Stomach (tissue), 19 donors: ENCODE measurements at places on chromosomes 5 and 9.
A peak's percentile ranks its signal among the peaks of the same experiment; 100 is the strongest.

DNA sequence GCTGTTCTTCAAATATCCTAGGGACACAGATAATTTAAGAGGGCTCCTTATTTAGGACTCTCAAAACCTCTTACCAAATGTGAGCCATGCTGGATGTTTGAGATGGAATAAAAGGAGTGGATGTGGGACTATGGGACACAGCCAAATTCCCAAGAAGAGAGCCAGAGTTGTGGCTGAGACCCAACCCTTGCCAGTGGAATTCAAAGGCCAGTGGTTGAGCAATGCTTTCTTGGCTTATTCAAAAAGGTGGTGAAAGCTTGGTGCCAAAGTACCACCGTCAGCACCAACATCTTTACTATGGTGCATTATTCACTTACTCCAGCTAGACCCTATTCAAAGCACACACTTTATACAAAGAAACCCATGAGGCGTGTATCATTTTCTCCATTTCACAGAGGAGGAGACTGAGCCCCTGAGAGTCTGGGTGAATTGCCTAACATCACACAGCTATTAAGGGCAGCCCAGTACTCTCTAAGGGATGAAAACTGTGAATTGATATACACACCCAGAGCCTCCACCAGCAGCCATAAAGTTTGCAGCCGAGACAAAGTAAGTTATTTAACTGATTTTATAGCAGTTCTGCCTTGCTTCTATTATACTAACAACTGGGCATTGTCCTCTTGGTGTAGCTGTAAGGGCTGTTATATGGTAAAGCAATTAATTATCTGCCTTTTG, 391.7 kb downstream of the ACTL7B start:
- H3K36me3 ChIP-seq, result no peaks in the 10 kb centered on the region
- DNase-seq, result no peak
- no peak overlapping the region for H3K4me3 ChIP-seq
- no peak overlapping the region for H3K27ac ChIP-seq
- peaks cover 15% of the 10 kb centered on the region for H3K4me1 ChIP-seq

- no peaks in the 10 kb centered on the region for H3K27me3 ChIP-seq
- no peak overlapping the region for H3K27ac ChIP-seq
- no peaks in the 10 kb centered on the region for H3K4me1 ChIP-seq
- H3K36me3 ChIP-seq, result no peaks in the 10 kb centered on the region
- H3K4me3 ChIP-seq, result no peak overlapping the region
These were observed 123.7 kb upstream of the IRX4 start for GRCh38 chr5:2006193-2006970.

DNA sequence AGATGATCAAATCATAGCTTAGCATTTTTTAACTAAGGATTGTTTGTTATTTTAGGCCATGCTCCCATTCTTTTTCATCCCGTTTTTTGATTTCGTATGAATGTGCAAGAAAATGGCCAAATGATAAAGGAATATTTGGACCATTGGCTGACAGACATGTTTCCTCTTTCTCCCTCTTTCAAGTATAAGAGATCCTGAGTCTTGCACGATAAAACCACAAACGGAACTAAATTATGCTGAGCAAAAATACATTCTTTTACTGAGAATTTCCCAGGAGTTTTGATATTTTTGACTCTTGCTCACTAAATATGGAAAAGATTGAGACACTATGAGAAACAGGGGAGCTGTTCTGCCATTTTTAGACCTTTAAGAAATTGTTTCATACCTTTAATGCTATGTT, 90.4 kb upstream of the KLF9 start:
- DNase-seq, result no peak
- H3K27ac ChIP-seq, result no peak overlapping the region
- no peaks in the 10 kb centered on the region for H3K4me1 ChIP-seq
- no peaks in the 10 kb centered on the region for H3K27me3 ChIP-seq
- H3K4me3 ChIP-seq, result no peak overlapping the region

GRCh38 chr5:52269401-52269800, 518.3 kb upstream of the ITGA1 start:
- no peak for DNase-seq
- no peaks in the 10 kb centered on the region for H3K27me3 ChIP-seq
- no peaks in the 10 kb centered on the region for H3K4me1 ChIP-seq
- no peak overlapping the region for H3K4me3 ChIP-seq

DNA sequence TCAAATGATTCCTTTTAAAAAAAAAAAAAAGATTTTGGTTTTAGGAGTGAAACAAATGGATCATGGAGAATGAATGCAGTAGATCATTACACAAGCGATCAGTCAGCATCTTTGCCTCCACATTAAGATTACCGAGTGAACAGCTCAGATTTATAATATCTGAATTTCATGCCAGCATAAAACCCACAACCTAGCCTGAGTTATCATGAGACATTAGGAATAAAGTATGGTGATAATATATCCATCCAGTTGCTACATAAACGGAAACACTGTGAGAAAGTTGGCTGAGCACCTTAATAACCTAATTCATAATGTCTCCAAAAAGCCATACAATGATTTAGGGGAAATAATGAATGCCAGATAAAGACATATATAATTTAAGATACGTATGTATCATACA, 553.1 kb upstream of the TUSC1 start:
- no peak overlapping the region for H3K27ac ChIP-seq
- no peaks in the 10 kb centered on the region for H3K36me3 ChIP-seq
- no peaks in the 10 kb centered on the region for H3K4me1 ChIP-seq
- DNase-seq, result no peak
- H3K27me3 ChIP-seq, result no peaks in the 10 kb centered on the region
- no peak overlapping the region for H3K4me3 ChIP-seq

GRCh38 chr9:129750013-129750638, 2.7 kb downstream of the PTGES start:
- no peak overlapping the region for H3K27ac ChIP-seq
- no peaks in the 10 kb centered on the region for H3K27me3 ChIP-seq
- H3K4me3 ChIP-seq, result no peak overlapping the region
- no peak for DNase-seq
- no peaks in the 10 kb centered on the region for H3K36me3 ChIP-seq
- H3K4me1 ChIP-seq, result peaks cover 21% of the 10 kb centered on the region

GRCh38 chr9:127482662-127483061, 31.4 kb downstream of the LRSAM1 start:
- peaks cover 42% of the 10 kb centered on the region for H3K36me3 ChIP-seq
- DNase-seq, result no peak
- no peaks in the 10 kb centered on the region for H3K4me1 ChIP-seq
- no peaks in the 10 kb centered on the region for H3K27me3 ChIP-seq
- no peak overlapping the region for H3K27ac ChIP-seq

DNA sequence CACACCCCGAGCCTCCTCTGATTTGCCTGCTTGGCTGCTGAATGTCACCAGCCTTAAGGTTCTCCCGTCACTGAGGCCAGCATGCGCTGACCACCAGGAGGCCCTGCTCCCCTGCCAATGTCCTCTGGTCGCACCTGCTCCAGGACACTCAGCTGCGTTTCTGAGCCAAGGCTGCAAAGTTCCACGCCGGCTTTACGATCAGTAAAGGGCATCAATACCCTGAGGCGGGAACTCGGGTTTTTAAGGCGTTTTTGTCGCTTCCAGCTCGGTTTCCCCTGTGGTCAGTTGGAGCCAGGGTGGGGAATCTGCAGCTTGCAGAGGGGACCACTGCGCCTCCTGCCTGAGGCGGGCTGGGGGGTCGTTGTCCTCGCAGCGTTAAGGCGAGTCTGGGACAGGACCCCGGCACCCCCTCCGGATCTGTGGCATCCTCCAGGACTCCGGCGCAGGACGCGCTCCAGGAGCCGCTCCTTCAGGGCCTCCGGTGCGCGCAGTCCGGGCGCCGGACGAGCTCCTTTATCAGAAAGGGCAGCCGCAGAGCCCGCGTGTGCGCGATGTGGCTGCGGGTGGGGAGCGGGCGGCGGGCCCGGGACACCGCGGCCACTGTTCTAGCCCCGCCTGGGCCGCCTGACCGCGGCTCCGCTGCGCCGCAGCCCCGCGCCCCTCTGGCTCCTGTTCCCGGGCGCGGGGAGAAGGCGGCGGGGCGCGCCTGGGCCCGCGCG, 24.1 kb upstream of the FLT4 start:
- peak; percentile 27 for DNase-seq
- peaks cover 18% of the 10 kb centered on the region for H3K27me3 ChIP-seq
- no peak overlapping the region for H3K4me3 ChIP-seq
- H3K27ac ChIP-seq, result no peak overlapping the region

GRCh38 chr9:2227144-2227867, 212.2 kb downstream of the SMARCA2 start:
- peaks cover 31% of the 10 kb centered on the region for H3K4me1 ChIP-seq
- no peaks in the 10 kb centered on the region for H3K36me3 ChIP-seq
- peak; percentile 49 for DNase-seq

- no peak for DNase-seq
- H3K36me3 ChIP-seq, result no peaks in the 10 kb centered on the region
- peak overlapping the region; percentile 64 for H3K4me3 ChIP-seq
- H3K27ac ChIP-seq, result peak overlapping the region; percentile 75
These were observed 531 bp downstream of the MVB12B start for GRCh38 chr9:126327006-126327713.

DNA sequence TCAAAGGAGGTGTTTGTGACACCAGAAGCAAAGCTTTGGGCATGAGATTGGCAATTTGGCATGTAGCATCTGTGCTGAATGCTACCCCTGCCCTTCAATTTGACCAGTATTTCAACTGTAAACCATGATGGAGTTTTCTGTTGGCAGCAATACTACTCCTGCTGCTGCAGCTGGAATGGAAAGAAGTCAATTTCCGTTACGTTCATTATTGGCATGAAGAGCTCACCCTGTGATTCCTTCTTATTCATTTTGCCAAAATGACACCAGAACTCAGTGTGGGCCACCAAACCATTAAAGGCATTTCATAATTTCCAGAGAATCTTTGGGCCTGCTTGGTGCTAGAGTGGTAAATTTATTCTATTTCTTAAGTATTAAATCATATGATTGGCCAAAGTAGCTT, 433.1 kb upstream of the DMAC1 start:
- no peaks in the 10 kb centered on the region for H3K36me3 ChIP-seq
- H3K27me3 ChIP-seq, result no peaks in the 10 kb centered on the region
- no peak for DNase-seq
- no peak overlapping the region for H3K27ac ChIP-seq
- no peaks in the 10 kb centered on the region for H3K4me1 ChIP-seq

GRCh38 chr5:172785429-172786088, 14.6 kb upstream of the DUSP1 start:
- no peak for DNase-seq
- peaks cover 24% of the 10 kb centered on the region for H3K4me1 ChIP-seq
- no peak overlapping the region for H3K4me3 ChIP-seq
- no peaks in the 10 kb centered on the region for H3K27me3 ChIP-seq

- no peaks in the 10 kb centered on the region for H3K4me1 ChIP-seq
- no peak for DNase-seq
- H3K36me3 ChIP-seq, result no peaks in the 10 kb centered on the region
- no peaks in the 10 kb centered on the region for H3K27me3 ChIP-seq
- H3K4me3 ChIP-seq, result no peak overlapping the region
These were observed 223.4 kb downstream of the PARP8 start for GRCh38 chr5:50889790-50890189.

DNA sequence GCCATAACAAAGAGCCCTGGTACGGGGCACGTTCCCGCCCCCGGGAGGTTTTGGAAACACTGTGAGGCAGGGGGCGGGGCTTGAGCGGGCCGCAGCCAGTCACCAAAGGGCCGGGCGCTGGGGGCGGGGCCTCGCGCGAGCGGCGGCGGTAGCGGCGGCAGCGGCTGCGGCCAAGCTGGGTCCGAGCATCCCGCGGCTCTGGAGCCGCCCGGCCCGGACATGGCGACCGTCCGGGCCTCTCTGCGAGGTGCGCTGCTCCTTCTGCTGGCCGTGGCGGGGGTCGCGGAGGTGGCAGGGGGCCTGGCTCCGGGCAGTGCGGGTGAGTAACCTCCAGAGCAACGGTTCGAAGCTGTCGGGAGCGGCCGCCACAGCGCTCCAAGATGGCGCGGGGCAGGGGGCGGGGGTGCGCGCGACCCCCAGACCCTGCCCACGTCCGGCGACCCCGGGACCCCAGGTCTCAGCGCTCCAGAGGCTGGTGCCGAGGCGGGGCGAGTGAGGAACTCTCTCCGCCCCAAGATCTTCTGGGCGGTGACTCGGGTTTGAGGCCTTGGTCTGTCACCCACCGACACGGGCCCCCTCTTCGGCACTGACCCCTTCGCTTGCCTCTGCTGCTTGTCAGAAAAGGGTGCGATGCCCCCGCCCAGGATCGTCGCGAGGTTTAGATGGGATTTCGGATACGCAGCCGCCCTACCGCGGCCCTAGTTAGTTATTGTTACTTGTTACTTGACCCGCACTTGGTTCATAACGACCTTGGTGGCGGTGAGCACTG, at the start of gene RECK:
RECK (plus strand) TSS at position 134 of the 769 bp plus-strand sequence; CDS start at position 220, 86 bp downstream.
- peaks cover 55% of the 10 kb centered on the region for H3K4me1 ChIP-seq
- peak within 1 kb of the TSS; percentile 79 for H3K27ac ChIP-seq
- peak within 1 kb of the TSS; percentile 85 for H3K4me3 ChIP-seq
- no peaks in the 10 kb centered on the region for H3K36me3 ChIP-seq
- peaks cover 17% of the 10 kb centered on the region for H3K27me3 ChIP-seq

GRCh38 chr5:178895615-178896571, at the start of gene ZFP2:
Gene ZFP2, plus strand, starts transcription at chr5:178895913. Its CDS starts 35,401 bp downstream, at chr5:178931314.
- peak; percentile 57 for DNase-seq
- peak within 1 kb of the TSS; percentile 63 for H3K27ac ChIP-seq
- peak within 1 kb of the TSS; percentile 90 for H3K4me3 ChIP-seq
- no peaks in the 10 kb centered on the region for H3K36me3 ChIP-seq
- H3K4me1 ChIP-seq, result peaks cover 19% of the 10 kb centered on the region

- peaks cover 24% of the 10 kb centered on the region for H3K4me1 ChIP-seq
- no peak overlapping the region for H3K27ac ChIP-seq
- DNase-seq, result no peak
- no peak overlapping the region for H3K4me3 ChIP-seq
These were observed 289.3 kb downstream of the ARHGEF28 start for GRCh38 chr5:73915345-73915744.

GRCh38 chr5:14267166-14267838, 124.2 kb downstream of the TRIO start:
- H3K27me3 ChIP-seq, result no peaks in the 10 kb centered on the region
- H3K4me3 ChIP-seq, result no peak overlapping the region
- H3K4me1 ChIP-seq, result peaks cover 29% of the 10 kb centered on the region
- DNase-seq, result no peak

- DNase-seq, result peak; percentile 54
- H3K4me3 ChIP-seq, result peak overlapping the region; percentile 77
- H3K36me3 ChIP-seq, result no peaks in the 10 kb centered on the region
- H3K27ac ChIP-seq, result peak overlapping the region; percentile 93
- no peaks in the 10 kb centered on the region for H3K27me3 ChIP-seq
- H3K4me1 ChIP-seq, result peaks cover 64% of the 10 kb centered on the region
These were observed 1.3 kb downstream of the EEIG1 start for GRCh38 chr9:127979333-127980059.

DNA sequence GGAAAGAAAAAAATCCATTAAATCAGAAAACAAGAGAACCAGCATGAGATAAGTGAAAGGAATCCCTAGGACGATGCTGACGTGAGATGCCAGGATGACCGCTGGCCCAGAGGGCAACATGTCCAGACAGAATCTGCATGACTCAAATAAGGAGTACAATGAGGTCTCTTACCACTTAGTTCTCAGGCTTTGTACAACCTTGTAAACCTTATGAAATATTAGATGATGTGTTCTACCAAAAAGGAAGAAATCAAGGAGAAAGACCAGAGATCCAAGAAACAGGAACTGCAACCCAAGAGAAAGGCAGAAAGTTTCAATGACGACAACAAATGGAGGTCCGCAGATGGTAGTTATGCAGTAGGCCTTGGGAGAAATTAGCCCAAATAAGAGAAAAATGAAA, 2.8 kb upstream of the GPR150 start:
- H3K36me3 ChIP-seq, result no peaks in the 10 kb centered on the region
- peaks cover 31% of the 10 kb centered on the region for H3K4me1 ChIP-seq
- no peak overlapping the region for H3K4me3 ChIP-seq
- no peak for DNase-seq
- peaks cover 19% of the 10 kb centered on the region for H3K27me3 ChIP-seq
- H3K27ac ChIP-seq, result no peak overlapping the region

- H3K27ac ChIP-seq, result no peak overlapping the region
- no peak overlapping the region for H3K4me3 ChIP-seq
- no peak for DNase-seq
- H3K27me3 ChIP-seq, result no peaks in the 10 kb centered on the region
- H3K36me3 ChIP-seq, result no peaks in the 10 kb centered on the region
- no peaks in the 10 kb centered on the region for H3K4me1 ChIP-seq
These were observed 359.5 kb downstream of the PTPRD start for GRCh38 chr9:10253341-10253740.
